Upper lobe of right lung (tissue), 1 donor: ENCODE measurements at places on chromosomes 4 and X. TPM values are rescaled to one million over a fixed set of nuclear protein-coding genes. Genes with fewer than 3 reads are reported as not detected.

- DNase-seq, result no peak
Observed at GRCh38 chr4:118865091-118865708, 23.5 kb upstream of the SYNPO2 start.

DNA sequence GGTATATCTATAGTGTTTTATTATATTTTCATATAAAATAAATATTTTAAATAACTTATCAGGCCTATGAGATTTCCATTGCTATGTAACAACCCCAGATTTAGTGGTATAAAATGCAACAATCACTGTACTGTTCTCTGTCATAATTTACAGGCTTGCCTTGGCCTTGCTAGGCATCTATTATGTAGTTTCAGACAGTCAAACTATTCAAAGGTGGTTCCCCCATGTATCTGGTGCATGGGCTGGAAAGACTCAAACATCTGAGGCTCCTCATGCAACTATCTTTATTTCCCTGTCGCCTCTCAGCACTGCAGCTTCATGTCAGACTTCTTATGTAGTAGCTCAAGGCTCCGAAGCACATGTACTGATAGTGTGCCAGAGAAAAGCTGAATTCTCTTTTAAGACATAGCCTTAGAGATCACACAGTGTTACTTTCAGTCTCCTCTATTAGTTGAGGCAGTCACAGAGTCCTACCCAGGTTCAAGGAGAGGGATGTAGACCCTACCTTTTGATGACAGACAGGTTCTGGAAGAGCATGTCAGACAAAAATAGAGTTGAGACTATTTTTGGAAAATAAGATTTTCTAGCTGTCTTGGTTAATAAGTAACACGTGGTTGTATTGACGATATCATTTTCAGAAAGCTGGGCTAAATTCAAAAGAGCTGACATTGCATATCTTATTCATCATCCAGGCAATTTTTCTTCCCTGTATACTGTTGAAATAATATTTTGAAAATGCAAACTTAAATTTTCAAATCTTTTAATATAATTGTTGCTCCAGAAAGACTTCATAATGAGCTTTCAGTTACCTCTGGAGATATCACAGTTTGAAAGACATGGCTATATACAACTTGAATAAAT lies 19.4 kb downstream of the MTTP start:
- DNase-seq, result no peak

- DNase-seq, result no peak
Observed at GRCh38 chrX:153901753-153902140, 2.7 kb upstream of the AVPR2 start.

DNA sequence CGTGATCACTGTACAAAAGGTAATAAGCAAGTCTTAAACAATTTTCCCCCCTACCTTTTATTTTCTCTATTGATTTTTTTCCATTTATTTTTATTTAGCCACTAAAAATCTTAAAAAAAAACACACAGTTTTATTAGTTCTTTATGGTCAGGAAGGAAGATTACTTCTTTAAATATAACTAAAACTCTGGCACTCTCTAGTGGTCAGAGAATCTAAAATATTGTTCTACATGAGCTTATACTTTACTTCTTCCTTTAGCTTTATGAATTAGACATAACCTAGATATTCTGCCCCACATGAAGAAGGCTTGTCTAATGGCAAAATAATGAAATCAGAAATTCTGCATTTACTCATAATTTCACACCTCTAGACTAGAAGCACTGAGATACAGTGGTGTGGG lies 135.2 kb downstream of the PDE5A start:
- no peak for DNase-seq

GRCh38 chrX:110578270-110578669 lies 217.3 kb downstream of the CHRDL1 start:
- DNase-seq, result no peak

DNA sequence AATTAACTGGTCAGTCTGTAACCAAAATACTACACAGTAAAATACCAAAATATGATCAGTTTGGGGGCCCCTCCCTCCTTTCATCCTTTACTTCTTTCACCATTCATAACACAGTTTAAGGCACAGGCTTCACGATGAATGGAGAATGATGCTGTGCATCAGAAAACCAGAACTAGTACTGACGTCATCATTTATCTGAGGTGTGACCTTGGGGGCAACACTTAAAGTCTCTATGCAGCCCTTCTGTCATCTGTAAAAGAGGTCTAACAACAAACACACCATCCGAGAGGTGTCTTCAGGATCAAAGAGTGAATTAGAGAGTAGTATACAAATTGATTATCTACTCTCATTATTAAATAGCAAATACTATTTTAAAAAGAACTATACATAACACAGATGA lies 135.4 kb downstream of the SH3KBP1 start:
- DNase-seq, result no peak

FAT4 gene
- 17.9 TPM for total RNA-seq
